Prostate gland (tissue), 2 donors: ENCODE measurements at places on chromosomes 1 and 21. TPM values are rescaled to one million over a fixed set of nuclear protein-coding genes. Genes with fewer than 3 reads are reported as not detected.

DNA sequence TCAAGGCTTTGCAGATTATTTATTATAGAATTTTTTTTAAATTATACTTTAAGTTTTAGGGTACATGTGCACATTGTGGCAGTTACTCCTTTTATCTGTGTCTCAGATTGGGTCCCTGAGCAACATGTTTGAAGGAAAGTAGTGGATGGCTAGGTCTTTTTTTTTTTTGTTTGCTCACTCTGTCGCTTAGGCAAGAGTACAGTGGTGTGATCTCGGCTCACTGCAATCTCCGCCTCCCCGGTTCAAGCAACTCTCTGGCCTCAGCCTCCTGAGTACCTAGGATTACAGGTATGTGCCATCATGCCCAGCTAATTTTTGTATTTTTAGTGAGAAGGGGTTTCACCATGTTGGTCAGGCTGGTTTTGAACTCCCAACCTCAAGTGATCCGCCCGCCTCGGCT lies 39.6 kb upstream of the KIF21B start:
- H3K4me1 ChIP-seq = no peaks in the 10 kb centered on the region
- no peaks in the 10 kb centered on the region for H3K27me3 ChIP-seq
- no peaks in the 10 kb centered on the region for H3K36me3 ChIP-seq

Gene CYP2J2
- 1.2 TPM for total RNA-seq

DNA sequence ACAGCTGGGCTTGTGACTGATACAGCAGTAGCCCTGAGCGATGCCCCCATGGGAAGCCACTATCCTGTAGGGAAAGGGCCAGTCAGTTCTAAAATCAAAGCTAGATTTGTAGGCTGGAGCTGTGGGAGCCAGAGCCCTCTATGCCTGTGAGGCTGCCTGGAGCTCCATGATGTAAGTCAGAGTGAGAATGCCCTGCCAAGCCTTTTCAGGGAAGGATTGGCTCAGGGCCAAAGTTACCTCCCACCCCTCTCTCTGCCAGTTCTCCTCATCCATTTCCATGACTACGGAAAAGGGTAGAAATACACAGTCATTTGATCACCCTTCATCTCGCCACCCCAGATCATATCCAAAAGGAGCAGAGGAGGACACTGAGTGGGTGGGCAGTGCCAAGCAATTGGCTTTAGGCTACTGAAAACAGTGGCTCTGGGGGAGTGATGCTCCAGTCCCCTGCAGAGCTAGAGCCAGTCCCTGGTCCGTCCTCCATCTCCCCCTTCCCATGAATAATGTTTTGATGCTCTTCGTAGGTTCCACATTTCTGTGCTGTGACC lies 59.5 kb upstream of the KCNA3 start:
- H3K36me3 ChIP-seq = no peaks in the 10 kb centered on the region
- no peaks in the 10 kb centered on the region for H3K27me3 ChIP-seq
- no peak for DNase-seq
- H3K4me1 ChIP-seq = no peaks in the 10 kb centered on the region
- no peak overlapping the region for H3K27ac ChIP-seq

GRCh38 chr1:183685112-183685713 lies 32.1 kb upstream of the APOBEC4 start:
- no peaks in the 10 kb centered on the region for H3K27me3 ChIP-seq
- H3K4me3 ChIP-seq = no peak overlapping the region
- no peaks in the 10 kb centered on the region for H3K36me3 ChIP-seq
- H3K4me1 ChIP-seq = no peaks in the 10 kb centered on the region

Gene GCSAML
- 1.5 TPM for total RNA-seq

Gene PDE9A
- total RNA-seq = 93.6 TPM
